ENCODE measurements at places on chromosomes 7 and 10. TPM values are rescaled to one million over a fixed set of nuclear protein-coding genes. Genes with fewer than 3 reads are reported as not detected.

DNA sequence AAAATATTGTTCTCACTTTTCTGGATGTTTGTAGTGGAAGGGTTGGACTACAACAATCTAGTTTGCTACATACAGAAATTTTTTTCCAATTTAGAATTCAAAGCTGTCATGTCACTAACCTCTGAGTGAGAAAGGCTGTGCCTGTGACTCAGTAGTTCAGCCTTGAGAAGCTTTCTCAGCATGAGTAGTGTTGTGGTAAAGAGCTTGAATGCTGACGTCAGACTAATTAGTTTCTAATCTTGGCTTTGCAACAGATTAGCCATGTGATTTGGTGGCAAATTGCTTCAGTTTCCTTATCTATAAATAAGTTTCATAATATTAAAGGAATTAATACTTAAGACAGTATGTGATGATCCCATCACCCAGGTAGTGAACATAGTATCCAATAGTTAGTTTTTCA is 83.8 kb downstream of the ABCA13 start:
- no peak overlapping the region for H3K4me3 ChIP-seq
- H3K36me3 ChIP-seq, result no peaks in the 10 kb centered on the region
- H3K27me3 ChIP-seq, result no peaks in the 10 kb centered on the region
- H3K4me1 ChIP-seq, result no peaks in the 10 kb centered on the region
- no peak for DNase-seq

DNA sequence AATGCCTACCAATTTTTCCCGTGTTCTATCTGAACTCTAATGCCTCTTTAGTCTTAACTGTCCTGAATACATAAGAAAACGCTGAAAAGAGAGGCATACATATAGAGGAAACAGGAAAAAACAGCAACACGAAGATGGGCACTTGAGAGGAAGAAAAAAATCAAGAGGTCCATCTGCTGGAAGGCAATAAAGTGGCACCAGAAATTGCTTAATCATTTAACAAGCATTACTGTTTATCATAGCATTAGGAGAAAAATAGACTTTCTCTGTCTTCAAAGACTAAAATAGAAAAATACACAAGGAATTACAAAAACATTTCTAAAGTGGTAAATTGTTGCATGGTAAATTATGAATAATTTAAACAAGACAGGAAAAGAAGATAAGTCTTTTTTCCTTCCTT is 35.0 kb downstream of the NSUN6 start:
- H3K27me3 ChIP-seq, result no peaks in the 10 kb centered on the region
- no peak overlapping the region for H3K4me3 ChIP-seq
- no peak for DNase-seq
- H3K36me3 ChIP-seq, result peaks cover 5% of the 10 kb centered on the region
- H3K4me1 ChIP-seq, result no peaks in the 10 kb centered on the region

Gene ANKRD1
- total RNA-seq, result not detected

DNA sequence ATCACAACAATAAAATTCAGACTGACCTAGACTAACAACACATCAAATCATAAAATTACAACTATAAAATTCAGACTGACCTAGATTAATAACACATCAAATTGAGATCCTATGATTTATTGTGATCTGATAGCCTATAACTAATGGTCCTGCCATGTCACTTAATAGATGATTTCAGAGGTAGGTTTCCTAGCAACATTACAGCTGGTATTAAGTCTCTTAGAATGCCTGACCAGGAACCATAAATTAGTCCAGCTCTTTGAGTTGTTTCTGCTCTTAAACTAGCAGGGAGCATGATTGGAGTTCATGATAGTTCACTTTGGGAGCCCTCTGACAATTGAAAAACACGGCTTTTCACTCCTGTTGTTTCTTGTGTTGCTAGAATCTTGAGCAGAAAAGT is 318.9 kb downstream of the BMPER start:
- H3K4me3 ChIP-seq, result no peak overlapping the region
- no peak for DNase-seq
- H3K27me3 ChIP-seq, result no peaks in the 10 kb centered on the region

DNA sequence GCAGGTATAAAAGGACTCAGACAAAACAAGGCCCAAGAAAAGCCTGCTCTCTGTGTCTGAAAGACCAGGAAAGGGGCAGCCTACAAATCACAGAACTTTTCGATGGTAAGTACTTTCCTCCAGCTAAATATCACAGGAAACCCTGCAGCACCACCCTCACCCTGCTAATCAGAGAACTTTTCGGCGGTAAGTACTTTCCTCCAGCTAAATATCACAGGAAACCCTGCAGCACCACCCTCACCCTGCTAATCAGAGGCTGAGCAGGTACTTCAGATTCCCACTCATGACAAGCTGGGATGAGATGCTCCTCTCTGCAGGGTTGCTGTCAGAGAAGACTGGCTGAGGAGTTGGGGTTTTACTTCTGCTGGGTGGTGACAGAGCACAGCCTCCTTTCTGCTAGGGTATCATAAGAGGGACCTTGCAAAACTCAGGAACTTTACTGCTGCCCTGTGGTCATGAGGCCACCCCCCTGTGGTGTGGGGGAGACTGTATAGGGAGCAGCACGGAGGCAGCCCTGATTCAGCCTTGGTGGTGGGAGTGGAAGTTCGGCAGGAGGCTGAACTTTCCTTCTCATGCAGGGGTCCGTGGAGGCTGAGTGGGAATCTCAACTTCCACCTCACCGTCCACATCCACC is 7.2 kb downstream of the WDR37 start:
- no peaks in the 10 kb centered on the region for H3K27me3 ChIP-seq
- peaks cover 72% of the 10 kb centered on the region for H3K4me1 ChIP-seq
- H3K36me3 ChIP-seq, result no peaks in the 10 kb centered on the region

DNA sequence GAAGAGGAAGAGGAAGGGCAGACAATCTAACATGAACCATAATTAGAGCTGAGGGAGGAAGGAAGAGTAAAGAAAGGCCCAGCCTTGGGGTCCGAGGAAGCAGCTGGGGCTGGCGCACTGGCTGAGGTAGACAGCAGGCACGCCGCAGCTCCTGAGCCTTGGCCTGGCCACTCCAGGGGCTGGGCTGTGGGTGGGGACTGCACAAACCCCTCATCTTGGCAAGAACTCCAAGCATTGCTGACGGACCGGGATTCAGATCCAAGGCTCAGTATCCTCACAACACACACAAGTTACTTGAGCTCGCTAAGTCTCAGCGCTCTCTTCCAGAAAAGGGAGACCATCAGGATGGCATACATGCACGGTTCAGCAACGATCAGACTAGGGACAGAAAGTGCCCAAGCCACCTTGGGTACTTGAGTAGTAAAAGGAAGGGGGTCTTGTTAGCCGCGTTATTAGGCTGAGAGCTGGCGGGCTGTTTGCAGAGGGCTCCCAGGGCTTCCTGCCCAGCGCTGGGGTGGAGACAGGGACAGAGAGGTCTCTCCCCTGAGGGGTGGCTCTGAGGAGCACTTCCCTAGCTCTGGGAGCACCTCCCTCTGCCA is 4.5 kb downstream of the TNS3 start:
- no peak overlapping the region for H3K27ac ChIP-seq
- no peak overlapping the region for H3K4me3 ChIP-seq
- H3K27me3 ChIP-seq, result no peaks in the 10 kb centered on the region
- DNase-seq, result no peak

- no peaks in the 10 kb centered on the region for H3K36me3 ChIP-seq
- H3K27ac ChIP-seq, result peak overlapping the region; percentile 69
- DNase-seq, result peak; percentile 58
- peak overlapping the region; percentile 66 for H3K4me3 ChIP-seq
Measured at GRCh38 chr10:62817766-62818425, 1.7 kb upstream of the EGR2 start.

Gene CTAGE15
- total RNA-seq, result not detected

Gene COL28A1
- total RNA-seq, result 0.15 TPM

DNA sequence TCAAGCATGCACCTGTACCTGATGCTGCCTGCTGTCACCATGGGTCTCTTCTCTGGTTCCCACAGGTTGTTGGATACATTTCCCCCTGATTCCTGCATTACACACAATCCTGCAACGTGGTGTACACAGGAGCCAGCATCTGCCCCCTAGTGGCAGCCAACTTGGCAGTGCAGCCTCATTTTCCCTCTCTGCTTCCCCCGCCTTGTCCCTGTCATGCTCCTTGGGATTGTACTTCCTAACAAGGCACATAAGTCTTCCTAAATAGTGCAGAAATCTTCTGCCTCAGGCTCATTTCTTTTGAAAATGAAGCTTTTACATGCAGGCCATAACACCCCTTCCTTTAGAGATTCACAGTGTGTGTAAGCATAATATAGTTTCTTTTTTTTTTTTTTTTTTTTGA is 387.5 kb downstream of the CCSER2 start:
- H3K4me1 ChIP-seq, result no peaks in the 10 kb centered on the region
- no peaks in the 10 kb centered on the region for H3K27me3 ChIP-seq
- H3K36me3 ChIP-seq, result no peaks in the 10 kb centered on the region
- no peak overlapping the region for H3K4me3 ChIP-seq
- no peak for DNase-seq

Gene TDRD1
- total RNA-seq, result 0.41 TPM

GRCh38 chr7:47351233-47352154 is 230.4 kb downstream of the TNS3 start:
- no peak overlapping the region for H3K27ac ChIP-seq
- H3K36me3 ChIP-seq, result no peaks in the 10 kb centered on the region
- DNase-seq, result no peak
- no peaks in the 10 kb centered on the region for H3K27me3 ChIP-seq
- H3K4me3 ChIP-seq, result no peak overlapping the region

GRCh38 chr7:98622926-98623325 is 5.8 kb downstream of the NPTX2 start:
- H3K27me3 ChIP-seq, result no peaks in the 10 kb centered on the region
- no peak overlapping the region for H3K27ac ChIP-seq
- no peak for DNase-seq
- H3K4me3 ChIP-seq, result no peak overlapping the region

GRCh38 chr10:113381416-113381815 is 171.4 kb upstream of the HABP2 start:
- no peaks in the 10 kb centered on the region for H3K27me3 ChIP-seq
- no peak overlapping the region for H3K27ac ChIP-seq
- H3K4me1 ChIP-seq, result peaks cover 11% of the 10 kb centered on the region
- no peaks in the 10 kb centered on the region for H3K36me3 ChIP-seq
- H3K4me3 ChIP-seq, result peak overlapping the region; percentile 21

Gene RASSF4
- total RNA-seq, result 1.6 TPM

Gene TSPAN13
- total RNA-seq, result not detected

- no peak for DNase-seq
- no peak overlapping the region for H3K27ac ChIP-seq
- H3K4me3 ChIP-seq, result no peak overlapping the region
- no peaks in the 10 kb centered on the region for H3K4me1 ChIP-seq
Measured at GRCh38 chr10:17599089-17599488, 18.1 kb downstream of the HACD1 start.

Gene SH2D4B
- 0.17 TPM for total RNA-seq

Gene FOXI2
- total RNA-seq, result not detected

DNA sequence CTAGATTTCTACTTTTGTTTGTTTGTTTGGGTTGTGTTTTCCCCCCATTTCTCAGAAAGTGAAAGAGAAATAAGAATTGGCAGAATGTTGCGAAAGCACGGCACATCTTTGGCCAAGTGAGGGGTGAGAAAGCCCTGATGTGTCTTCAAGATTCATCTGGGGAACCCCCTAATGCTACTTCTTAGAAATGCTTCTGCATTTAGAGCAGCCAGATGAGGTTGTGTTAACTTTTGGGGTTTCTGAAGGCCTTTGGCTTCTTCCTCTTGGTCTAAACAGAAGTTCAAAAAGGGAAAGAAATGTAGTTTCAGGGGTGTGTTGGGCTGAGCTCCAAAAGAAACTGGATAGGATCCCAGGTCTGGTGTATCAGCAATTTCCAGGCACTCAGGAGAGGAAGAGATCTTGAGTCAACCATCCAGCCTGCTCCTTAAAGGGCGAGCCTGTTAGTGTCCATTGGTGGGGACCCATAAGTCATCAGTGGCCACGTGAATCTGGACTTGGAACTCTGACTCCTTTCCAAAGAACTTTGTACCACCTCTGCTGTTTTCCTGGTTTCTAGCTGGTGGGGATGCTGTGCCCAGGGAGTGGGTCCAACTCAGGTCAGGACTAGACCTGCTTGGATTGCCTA is 6.5 kb downstream of the DUSP5 start:
- H3K36me3 ChIP-seq, result peaks cover 32% of the 10 kb centered on the region
- H3K27me3 ChIP-seq, result no peaks in the 10 kb centered on the region
- H3K4me3 ChIP-seq, result peak overlapping the region; percentile 20

- H3K4me3 ChIP-seq, result no peak overlapping the region
- H3K27ac ChIP-seq, result no peak overlapping the region
- no peaks in the 10 kb centered on the region for H3K36me3 ChIP-seq
- no peaks in the 10 kb centered on the region for H3K27me3 ChIP-seq
- no peak for DNase-seq
- no peaks in the 10 kb centered on the region for H3K4me1 ChIP-seq
Measured at GRCh38 chr7:75704928-75705327, 33.8 kb downstream of the HIP1 start.

Gene C10orf67
- total RNA-seq, result not detected

Gene GPR146
- total RNA-seq, result 8.8 TPM

GRCh38 chr7:64999165-65000004 is 7.1 kb downstream of the ERV3-1 start:
- H3K27me3 ChIP-seq, result no peaks in the 10 kb centered on the region
- no peak overlapping the region for H3K27ac ChIP-seq
- peaks cover 13% of the 10 kb centered on the region for H3K4me1 ChIP-seq
- DNase-seq, result no peak

- no peak overlapping the region for H3K27ac ChIP-seq
- DNase-seq, result no peak
- no peaks in the 10 kb centered on the region for H3K27me3 ChIP-seq
- H3K4me3 ChIP-seq, result no peak overlapping the region
- H3K4me1 ChIP-seq, result no peaks in the 10 kb centered on the region
- peaks cover 9% of the 10 kb centered on the region for H3K36me3 ChIP-seq
Measured at GRCh38 chr10:17701301-17701700, 50.7 kb upstream of the TMEM236 start.

Gene NUTM2E
- 1.1 TPM for total RNA-seq

Gene SEMA3C
- 0.47 TPM for total RNA-seq

Gene PHKG1
- total RNA-seq, result 2.9 TPM

GRCh38 chr7:121676168-121676567 is 196.8 kb upstream of the PTPRZ1 start:
- no peak overlapping the region for H3K4me3 ChIP-seq
- no peak overlapping the region for H3K27ac ChIP-seq
- no peaks in the 10 kb centered on the region for H3K36me3 ChIP-seq
- H3K27me3 ChIP-seq, result no peaks in the 10 kb centered on the region
- H3K4me1 ChIP-seq, result no peaks in the 10 kb centered on the region

DNA sequence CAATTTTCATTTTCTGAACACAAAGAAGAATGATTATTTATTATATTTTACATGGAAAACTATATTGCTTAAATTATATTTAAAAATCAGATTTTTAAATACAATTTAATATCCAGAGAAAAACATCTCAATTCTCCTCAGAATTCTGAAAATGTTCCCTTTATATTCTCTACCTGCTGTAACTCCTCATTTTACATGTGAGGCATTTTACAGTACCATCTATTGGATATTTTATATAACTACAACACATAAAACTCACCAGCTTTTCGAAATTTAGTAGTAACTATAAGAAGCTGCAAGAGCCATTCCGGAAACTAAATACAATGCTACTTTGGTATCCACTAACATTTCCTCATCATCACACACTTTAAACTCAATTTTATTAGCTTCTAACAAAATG is 264.6 kb downstream of the DGKB start:
- no peak overlapping the region for H3K27ac ChIP-seq
- H3K36me3 ChIP-seq, result no peaks in the 10 kb centered on the region
- DNase-seq, result no peak
